ENCODE measurements at places on chromosomes 2 and 18. TPM values are rescaled to one million over a fixed set of nuclear protein-coding genes. Genes with fewer than 3 reads are reported as not detected.

The SPC25 gene
- total RNA-seq = 4.3 TPM

The ABCG5 gene
- total RNA-seq = not detected

The XRCC5 gene
- 153 TPM for total RNA-seq

The GATA6 gene
- total RNA-seq = 2.3 TPM

The UGT1A8 gene
- total RNA-seq = 0.47 TPM

The PTPN2 gene
- total RNA-seq = 49.2 TPM

DNA sequence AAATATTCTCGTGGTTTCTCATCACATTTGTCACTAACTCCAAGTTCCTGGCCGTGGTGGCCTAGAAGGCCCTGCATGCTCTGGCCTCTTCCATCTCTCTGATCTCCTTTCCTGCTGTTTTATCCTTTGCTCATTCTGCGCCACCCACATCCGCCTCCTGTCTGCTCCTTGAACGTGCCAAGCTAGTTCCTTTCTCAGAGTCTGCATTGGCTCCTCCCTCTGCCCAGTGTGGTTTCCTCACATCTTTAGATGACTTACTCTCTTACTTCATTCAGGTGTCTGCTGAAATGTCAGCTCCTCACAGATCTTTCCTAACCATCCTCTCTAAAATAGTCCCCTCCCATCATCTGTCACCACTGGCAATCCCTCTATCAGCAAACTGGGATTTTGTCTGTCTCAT is 158.6 kb upstream of the RBMS1 start:
- H3K36me3 ChIP-seq = no peaks in the 10 kb centered on the region
- H3K4me3 ChIP-seq = no peak overlapping the region
- H3K27me3 ChIP-seq = no peaks in the 10 kb centered on the region
- no peak for DNase-seq

- H3K27ac ChIP-seq = no peak overlapping the region
- no peaks in the 10 kb centered on the region for H3K36me3 ChIP-seq
- no peaks in the 10 kb centered on the region for H3K4me1 ChIP-seq
These were observed 306.2 kb upstream of the RAB6C start for GRCh38 chr2:129673234-129673633.

GRCh38 chr18:46748466-46748865 is 8.4 kb downstream of the ST8SIA5 start:
- H3K27ac ChIP-seq = no peak overlapping the region
- H3K36me3 ChIP-seq = no peaks in the 10 kb centered on the region
- DNase-seq = no peak
- H3K4me3 ChIP-seq = no peak overlapping the region
- peaks cover 12% of the 10 kb centered on the region for H3K27me3 ChIP-seq

- no peak overlapping the region for H3K27ac ChIP-seq
- H3K4me3 ChIP-seq = peak overlapping the region; percentile 19
- no peaks in the 10 kb centered on the region for H3K36me3 ChIP-seq
These were observed 8.0 kb downstream of the SIX3 start for GRCh38 chr2:44949329-44950151.

DNA sequence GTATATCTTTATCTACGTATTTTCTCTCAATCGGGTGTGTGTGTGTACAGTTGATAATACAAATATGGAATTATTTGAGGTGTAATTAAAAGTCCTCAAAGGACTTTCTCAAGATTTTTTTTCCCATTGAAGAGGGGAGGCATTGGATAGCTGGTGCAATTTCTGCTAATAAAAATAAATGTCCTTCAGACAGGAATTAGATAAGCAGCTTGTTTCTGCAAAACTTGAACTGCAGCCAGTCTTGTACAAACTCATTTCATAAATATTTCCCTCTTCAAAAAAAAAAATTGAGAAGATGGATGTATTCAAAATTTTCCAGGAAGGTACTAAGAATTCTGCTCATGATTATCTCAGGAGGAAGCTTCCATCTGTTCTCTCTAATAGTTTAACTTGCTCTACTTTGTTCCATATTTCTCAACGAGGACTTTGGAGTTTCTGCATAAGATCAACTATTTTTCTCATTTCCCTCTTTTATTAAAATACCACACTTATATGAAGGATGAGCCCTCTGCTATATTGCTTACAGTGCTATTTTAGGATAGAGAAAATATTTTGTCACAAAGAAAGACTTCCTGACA is 33.0 kb upstream of the GLS start:
- H3K4me1 ChIP-seq = no peaks in the 10 kb centered on the region
- H3K27ac ChIP-seq = no peak overlapping the region
- no peaks in the 10 kb centered on the region for H3K36me3 ChIP-seq
- H3K4me3 ChIP-seq = no peak overlapping the region

DNA sequence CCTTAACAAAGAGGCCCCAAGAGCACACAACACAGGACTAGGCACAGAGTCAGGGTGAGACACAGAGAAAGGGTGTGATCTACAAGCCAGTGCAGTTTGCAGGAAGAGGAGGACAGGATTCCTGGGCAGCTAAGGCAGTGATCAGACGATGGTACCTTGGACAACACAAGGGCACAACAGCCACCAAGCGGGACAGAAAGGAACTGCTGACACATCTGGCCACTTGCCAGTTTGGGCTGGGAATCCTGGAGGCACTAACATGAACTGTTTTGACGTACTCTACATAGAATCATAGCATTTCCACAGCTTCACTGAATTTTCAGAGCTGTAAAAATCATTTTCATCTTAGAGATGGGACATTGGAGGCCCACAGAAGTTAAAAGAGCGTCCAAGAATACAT is 221.5 kb upstream of the SLC35G4 start:
- no peak overlapping the region for H3K27ac ChIP-seq
- peaks cover under 1% of the 10 kb centered on the region for H3K4me1 ChIP-seq
- H3K36me3 ChIP-seq = no peaks in the 10 kb centered on the region
- H3K4me3 ChIP-seq = no peak overlapping the region
- DNase-seq = no peak

DNA sequence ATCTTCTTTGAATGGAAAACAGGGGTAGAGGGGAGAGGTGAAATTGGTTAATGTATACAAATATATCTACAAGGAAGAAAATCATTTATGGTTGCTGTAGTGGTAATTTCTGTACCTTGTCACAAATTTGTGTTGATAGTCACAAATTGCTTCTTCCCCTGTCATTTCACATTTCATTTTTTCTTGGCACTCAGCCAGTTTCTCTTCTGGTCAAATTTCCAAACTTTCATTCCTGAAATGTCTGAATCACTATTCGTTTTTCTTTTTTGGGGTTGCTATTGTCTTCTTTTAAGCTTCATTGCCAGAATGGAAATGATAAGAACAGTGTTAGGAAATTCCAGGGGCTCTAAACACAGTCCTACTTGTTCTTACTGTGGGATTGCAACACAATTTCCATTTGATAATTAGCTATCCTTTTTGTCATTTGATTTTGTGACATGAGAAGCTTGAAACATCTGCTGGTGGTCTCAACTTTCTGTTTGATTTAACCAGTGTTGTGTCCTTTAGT is 136.0 kb upstream of the GCFC2 start:
- no peaks in the 10 kb centered on the region for H3K4me1 ChIP-seq
- no peaks in the 10 kb centered on the region for H3K36me3 ChIP-seq
- no peak for DNase-seq
- H3K27me3 ChIP-seq = no peaks in the 10 kb centered on the region
- H3K27ac ChIP-seq = no peak overlapping the region

DNA sequence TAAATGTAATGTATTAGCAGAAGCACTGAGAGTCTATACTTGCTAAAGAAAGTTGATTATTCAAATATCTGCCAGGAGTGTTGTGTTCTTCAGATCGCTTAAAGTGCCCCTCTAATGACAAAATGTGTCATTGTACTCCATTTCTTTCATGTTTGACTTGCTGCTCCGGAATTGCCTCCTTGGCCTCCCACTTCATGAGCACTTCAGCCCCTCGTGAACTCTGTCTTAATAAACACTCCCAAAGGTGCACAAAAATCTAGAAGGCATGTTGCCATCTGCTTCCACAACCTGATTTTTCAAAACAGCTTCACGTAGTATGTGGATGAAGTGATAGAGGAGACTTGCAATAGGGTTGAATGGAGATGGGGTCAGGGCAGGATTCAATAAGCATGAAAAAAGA is 396.1 kb downstream of the TDRD15 start:
- H3K4me1 ChIP-seq = no peaks in the 10 kb centered on the region
- no peak overlapping the region for H3K4me3 ChIP-seq
- no peak overlapping the region for H3K27ac ChIP-seq
- no peaks in the 10 kb centered on the region for H3K27me3 ChIP-seq
- no peak for DNase-seq

DNA sequence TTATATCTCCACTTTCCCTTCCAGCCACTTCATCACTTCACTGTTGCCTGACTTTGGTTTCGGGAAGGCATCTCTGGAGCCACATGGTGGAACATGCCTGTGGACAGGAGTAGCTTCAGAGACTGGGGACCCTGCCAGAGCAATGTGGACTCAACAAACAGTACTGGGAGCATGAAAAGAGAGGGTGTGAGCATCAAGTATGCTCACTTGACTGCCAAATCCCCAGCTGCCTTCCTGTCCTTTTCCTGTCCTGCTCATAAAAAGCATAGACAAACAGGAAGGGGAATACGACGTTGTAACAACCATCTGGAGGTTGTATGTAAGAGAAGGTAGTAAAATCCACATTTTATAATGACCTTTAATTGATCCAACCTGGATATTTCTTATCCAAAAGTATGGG is 61.3 kb upstream of the CSRNP3 start:
- H3K27ac ChIP-seq = no peak overlapping the region
- H3K4me1 ChIP-seq = peaks cover 17% of the 10 kb centered on the region
- no peak for DNase-seq
- no peak overlapping the region for H3K4me3 ChIP-seq

- H3K36me3 ChIP-seq = no peaks in the 10 kb centered on the region
- no peak for DNase-seq
- H3K27me3 ChIP-seq = no peaks in the 10 kb centered on the region
- H3K27ac ChIP-seq = peak overlapping the region; percentile 12
- peaks cover 41% of the 10 kb centered on the region for H3K4me1 ChIP-seq
These were observed 10.3 kb upstream of the IL1R2 start for GRCh38 chr2:101981504-101981903.

- no peaks in the 10 kb centered on the region for H3K27me3 ChIP-seq
- H3K4me1 ChIP-seq = peaks cover 51% of the 10 kb centered on the region
- peak overlapping the region; percentile 77 for H3K27ac ChIP-seq
These were observed 35.0 kb upstream of the PTMA start for GRCh38 chr2:231673348-231673770.

GRCh38 chr18:79756826-79757225 is 40.9 kb upstream of the KCNG2 start:
- no peak overlapping the region for H3K27ac ChIP-seq
- H3K36me3 ChIP-seq = peaks cover 28% of the 10 kb centered on the region
- H3K4me3 ChIP-seq = no peak overlapping the region
- DNase-seq = no peak

- H3K4me3 ChIP-seq = no peak overlapping the region
- peaks cover 45% of the 10 kb centered on the region for H3K4me1 ChIP-seq
- DNase-seq = no peak
- no peaks in the 10 kb centered on the region for H3K27me3 ChIP-seq
- H3K36me3 ChIP-seq = no peaks in the 10 kb centered on the region
- H3K27ac ChIP-seq = no peak overlapping the region
These were observed 10.1 kb downstream of the UGP2 start for GRCh38 chr2:63851691-63852311.

DNA sequence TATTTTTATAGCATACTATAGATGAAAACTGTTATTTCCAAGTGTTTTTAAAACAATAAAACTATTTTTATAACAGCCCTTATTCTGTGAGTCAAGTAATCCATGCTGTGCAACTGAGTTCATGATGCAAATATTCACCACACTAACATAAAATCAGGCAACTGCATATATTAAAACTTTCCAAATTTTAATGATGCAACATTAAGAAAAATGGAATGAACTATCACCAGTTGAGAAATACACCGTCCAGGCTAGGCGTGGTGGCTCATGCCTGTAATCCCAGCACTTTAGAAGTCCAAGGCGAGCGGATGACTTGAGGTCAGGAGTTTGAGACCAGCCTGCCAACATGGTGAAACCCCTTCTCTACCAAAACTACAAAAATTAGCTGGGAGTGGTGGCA is 114.5 kb downstream of the CDH2 start:
- H3K4me1 ChIP-seq = no peaks in the 10 kb centered on the region
- no peak overlapping the region for H3K4me3 ChIP-seq
- no peaks in the 10 kb centered on the region for H3K36me3 ChIP-seq
- DNase-seq = no peak
- no peaks in the 10 kb centered on the region for H3K27me3 ChIP-seq

- DNase-seq = no peak
- peaks cover 8% of the 10 kb centered on the region for H3K4me1 ChIP-seq
- H3K36me3 ChIP-seq = no peaks in the 10 kb centered on the region
- no peak overlapping the region for H3K4me3 ChIP-seq
These were observed 91.9 kb upstream of the CAVIN2 start for GRCh38 chr2:191938779-191939178.

Measured in suprapubic skin (tissue), 4 donors.